Lung (tissue), 17 donors: ENCODE measurements at places on chromosomes 12 and 14. TPM values are rescaled to one million over a fixed set of nuclear protein-coding genes. Genes with fewer than 3 reads are reported as not detected.

Gene FAM186B
- 0.80 TPM for total RNA-seq

Gene KTN1
- total RNA-seq, result 152 TPM

Gene EGLN3
- 9.0 TPM for total RNA-seq

Gene CBX5
- 78.3 TPM for total RNA-seq

Gene SOAT2
- not detected for total RNA-seq
